ENCODE measurements at places on chromosomes 5 and 9. TPM values are rescaled to one million over a fixed set of nuclear protein-coding genes. Genes with fewer than 3 reads are reported as not detected.

The RASGRF2 gene
- 1.2 TPM for total RNA-seq

The ANXA2R gene
- 1.8 TPM for total RNA-seq

The CARTPT gene
- not detected for total RNA-seq

The LCN1 gene
- 0.20 TPM for total RNA-seq

The GNA14 gene
- 6.3 TPM for total RNA-seq
